Stimulated activated CD8-positive, alpha-beta memory T cell treated with anti-CD3 and anti-CD28 coated beads, Interleukin-4, amount 100 ng/mL, for 24 hours (primary cell): ENCODE measurements at places on chromosomes 11 and 22.

DNA sequence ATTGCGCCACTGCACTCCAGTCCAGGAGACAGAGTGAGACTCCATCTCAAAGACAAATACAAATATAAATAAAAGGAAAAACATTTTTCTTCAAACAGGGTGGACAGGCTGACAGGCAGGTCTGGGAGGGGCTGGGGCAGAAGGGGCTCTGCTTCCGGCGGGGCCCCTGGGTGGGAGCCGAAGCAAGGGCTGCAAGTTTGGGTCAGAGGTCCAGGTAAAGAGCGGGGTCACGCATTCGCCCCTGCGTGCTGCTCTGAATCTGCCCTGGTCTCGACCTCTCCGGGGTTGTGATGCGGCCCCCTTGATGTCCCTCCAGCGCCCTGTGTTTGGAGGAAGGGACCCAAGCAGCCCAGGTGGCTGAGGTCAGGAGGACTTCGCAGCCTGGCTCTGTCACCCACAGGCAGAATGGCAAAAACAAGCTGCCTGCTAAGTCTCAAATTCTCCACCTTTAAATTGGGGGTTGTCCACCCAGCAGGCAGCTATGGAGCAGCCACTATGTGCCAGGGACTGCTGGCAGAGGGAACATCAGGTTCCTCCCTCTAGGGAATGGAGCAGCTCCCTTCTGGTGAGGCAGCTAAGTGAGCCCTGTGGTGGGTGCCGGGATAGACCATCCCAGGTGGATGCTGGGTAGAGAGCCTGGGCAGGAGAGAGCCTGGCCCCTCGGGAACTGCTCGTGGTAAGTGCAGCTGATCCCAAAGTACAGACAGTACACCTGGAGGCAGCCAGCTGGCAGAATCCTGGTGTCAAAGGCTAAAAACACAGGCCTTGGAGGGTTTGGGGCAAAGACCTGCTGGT is 10.3 kb upstream of the PHF21B start:
- no peak for DNase-seq

DNA sequence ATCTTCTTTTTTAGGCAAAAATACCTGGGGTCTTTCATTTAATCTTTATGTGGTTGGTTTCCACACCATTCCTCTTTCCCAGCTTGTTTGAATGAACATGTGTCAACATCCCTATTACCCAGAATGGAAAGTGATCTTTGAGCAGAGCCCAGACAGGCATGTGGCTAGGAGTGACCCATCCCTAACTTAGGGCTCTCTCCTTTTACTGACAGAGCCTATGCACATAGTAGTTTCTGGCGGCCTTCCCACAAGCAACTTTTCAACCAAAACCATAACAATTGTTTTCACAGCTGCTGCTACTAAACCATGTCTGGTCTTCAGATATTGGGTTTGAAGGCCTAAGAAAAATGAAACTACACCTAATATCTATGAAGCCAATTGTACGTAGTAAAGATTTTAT is 107.5 kb downstream of the TENM4 start:
- no peak for DNase-seq

DNA sequence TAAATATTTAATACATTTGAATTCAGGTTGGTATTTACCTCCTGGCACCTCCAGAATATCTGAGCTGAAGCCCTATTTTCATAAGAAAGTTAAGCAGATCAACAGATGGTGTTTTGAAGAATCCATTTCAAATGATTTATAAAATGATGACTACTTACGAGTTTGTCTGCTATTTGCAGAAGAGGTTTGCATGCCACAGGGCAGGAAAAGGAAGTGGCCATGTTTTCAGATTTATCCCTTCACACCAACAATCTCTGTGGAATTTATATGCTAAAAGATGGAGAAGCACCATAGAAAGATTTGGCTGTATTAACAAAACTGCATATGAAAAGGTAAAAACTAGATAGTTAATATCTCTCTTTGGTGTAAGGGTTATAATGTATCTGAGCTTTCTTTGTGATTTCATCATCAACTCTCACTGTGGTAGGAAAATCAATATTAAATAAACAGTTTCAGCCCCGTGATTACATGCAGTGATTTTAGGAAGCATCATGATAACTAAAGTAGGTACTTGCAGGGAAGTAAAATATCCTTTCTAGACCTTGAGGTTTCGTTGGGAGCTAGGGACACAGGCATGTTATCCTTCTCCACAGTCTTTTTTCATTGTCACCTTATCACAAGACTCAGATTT is 2.6 kb downstream of the BMAL1 start:
- DNase-seq = no peak

DNA sequence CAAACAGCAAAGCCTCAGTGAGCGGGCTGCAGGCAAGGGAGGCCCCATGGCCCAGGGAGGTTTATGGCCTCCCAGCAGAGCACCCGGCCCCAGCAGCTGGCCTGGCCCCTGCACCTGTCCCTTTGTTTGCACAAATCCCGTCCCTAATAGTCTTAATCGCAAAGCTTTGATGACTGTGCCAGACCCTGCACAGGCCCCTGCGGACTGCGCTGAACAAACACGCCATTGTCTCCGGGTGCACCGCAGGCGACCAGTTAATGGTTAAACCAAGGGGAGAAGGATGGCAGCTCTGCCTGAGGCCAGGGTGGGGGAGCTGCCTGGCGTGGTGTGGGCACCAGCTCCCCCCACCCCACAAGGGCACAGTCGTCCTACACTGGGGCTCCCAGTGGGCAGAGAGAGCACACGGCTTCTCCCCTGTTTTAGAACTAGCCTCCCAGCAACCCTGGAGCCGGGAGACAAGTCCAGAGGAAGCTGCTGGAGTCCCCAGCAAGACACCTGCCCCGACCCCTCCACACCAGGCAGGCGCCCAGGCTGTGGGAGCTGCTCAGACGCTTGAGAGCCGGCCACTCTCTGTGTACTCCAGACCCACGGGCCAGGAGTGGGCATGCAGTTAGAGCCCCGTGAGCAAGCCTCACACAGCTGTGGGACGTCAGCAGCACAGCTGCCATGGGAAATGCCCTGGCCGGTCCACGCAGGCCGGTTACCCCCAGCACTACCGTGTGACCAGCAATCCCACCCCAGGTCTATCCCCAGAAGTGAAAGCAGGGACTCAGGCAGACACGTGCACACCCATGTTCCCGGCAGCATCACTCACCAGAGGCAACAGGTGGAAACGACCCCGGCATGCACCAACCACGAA is 39.7 kb upstream of the TH start:
- no peak for DNase-seq

DNA sequence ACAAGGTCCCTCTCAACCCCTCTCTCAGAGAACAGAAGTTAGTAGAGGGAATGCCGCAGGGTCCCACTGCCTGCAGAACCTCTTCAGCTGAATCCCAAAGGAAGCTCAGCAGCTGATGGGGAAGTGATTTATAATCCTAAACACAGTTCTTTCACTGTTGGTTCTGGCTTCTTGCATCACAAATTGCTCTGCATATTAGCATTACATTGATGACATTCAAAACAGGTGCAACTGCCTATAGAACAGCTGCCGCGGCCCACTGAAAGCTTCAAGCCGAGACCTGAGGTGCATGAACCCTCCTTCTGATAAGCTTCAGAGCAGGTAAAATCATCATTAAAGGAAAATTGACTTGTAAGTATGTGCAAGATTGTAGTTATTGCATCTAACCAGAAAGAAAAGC is 75.2 kb upstream of the KIRREL3 start:
- DNase-seq = no peak

- no peak for DNase-seq
Measured at GRCh38 chr11:2701898-2702434, 2.2 kb upstream of the KCNQ1OT1 start.

DNA sequence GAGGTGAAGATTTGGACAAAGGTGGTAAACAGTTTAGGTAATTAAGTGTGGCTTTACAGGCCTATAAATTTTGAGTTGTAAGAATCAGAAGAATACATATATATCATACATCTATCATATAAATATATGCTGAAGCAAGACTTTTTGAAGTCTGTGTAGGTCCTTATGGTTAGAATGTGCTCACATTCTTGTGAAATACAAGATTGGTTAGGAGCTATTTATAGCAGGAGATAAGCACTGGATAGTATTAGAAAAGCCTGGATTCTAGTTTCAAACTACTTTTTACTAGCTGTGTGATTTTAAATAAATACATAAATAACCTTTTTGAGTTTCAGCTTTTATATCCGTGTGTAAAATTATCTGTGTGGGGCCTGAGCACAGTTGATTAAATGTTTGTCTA is 42.3 kb downstream of the ANKRD42 start:
- DNase-seq = no peak

DNA sequence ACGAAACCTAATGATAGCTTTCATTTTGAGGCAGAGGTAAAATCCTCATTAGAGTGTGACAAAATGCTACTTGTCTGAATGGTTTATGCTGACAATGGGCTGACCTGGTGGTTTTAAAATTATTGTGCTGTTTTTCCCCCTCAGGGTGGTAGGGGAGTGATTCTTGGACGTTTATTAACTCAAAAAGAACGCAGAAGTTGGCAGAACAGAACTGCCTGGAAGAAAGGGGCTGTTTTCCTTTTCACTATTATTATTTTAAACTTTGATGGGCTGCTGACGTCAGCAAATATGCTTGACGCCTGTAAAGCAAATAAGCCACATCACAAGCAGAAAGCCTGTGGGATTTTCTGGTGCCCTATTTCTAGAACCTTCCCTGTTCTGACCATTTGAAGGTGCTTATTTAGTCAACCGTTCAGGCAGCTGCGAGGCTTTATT is 4.0 kb downstream of the RASSF10 start:
- DNase-seq = no peak

- DNase-seq = no peak
Measured at GRCh38 chr11:31799435-31800397, 11.4 kb downstream of the PAX6 start.

DNA sequence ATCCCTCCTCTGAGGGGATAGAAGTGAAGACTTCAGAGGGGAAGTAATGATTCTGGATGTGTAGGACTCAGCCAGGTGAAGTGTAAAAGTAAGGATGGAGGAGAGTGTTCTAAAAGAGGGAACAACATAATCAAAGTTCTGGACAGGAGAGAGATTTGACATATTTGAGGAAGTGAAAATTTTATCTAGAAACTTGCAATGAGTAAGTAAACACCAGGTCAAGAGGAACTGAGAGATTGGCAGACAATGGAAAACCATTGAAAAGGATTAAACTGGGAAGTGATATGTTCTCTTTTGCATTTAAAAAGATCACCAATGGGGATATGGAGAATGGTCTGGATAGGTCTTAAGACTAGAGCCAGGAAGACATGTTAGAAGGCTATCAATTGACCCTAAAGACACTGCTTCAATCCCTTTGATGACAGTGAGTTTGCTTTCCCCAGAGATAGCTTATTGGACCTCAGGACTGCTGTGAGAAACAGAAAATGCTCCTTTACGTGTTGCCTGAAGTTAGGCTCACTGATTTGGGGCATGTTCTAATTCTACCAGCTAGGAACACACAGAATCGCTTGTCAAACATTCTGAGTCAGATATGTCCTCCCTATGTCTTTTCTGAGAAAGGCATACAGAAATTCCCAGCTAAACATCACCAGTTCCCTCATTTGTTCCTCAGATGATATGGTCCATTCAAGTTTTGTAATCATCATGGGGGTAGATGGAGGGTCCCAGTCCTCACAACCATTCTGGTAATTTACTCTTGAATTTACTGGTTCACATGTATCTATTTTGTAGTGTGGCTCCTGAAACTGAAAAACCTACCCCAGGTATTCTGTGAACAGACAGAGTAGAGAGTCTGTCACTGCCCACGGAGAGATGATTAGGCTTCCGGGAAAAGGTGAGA is 144.9 kb downstream of the MAML2 start:
- DNase-seq = no peak

DNA sequence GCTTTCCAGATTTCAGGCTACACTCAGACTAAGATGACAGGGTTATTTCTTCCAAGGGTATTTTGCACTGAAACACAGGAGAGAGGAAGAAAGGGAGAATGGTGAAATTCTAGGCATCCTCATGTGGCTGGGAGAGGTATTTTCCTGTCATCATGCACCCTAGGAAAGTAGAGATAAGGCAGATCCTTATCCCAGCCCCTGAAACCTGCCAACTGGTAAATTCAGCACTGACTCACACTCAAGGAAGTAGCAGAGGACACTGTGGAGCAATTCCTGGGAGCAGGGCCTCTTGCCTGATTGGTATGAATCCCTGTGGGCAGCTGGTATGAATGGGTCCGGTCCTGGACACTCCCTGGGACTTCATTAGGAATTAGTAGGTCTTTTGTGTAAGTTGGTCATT is 37.6 kb upstream of the SLC5A1 start:
- DNase-seq = no peak

GRCh38 chr11:61834278-61835048 is 6.4 kb downstream of the FADS2 start:
- no peak for DNase-seq

GRCh38 chr11:23755076-23755475 is 741.8 kb upstream of the LUZP2 start:
- no peak for DNase-seq

DNA sequence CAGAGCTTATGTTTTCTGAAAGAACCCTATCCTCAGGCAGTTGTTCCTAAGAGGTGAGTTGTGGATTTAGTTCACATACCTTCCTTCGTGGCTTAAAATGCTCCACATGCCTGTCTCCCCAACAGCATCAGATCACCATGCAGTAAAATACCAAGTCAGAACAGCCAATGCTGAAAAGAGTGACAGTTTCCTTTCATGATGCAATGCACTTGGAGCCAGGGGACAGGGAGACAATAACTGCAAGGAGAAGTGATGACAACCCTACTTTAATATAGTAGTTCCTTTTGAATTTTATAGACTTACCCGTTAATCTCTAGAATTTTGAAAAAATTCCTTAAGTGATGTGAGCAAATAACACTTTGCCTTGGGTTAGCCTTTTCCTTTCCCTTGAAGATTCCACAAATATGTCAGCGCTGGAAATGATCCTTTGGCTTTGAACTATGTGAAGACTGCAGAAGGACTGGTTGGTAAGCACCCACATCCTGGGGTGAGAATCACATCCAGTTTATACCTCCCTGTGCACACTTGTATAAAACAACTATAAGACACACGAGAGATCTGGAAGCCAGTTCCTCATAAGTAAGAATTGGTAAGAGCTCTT is 71.2 kb downstream of the PIWIL4 start:
- DNase-seq = no peak

- DNase-seq = no peak
Measured at GRCh38 chr11:71214553-71215424, 37.6 kb downstream of the SHANK2 start.
